A673 (cell line): ENCODE measurements at places on chromosomes 12 and 14. TPM values are rescaled to one million over a fixed set of nuclear protein-coding genes. Genes with fewer than 3 reads are reported as not detected.

Gene DPPA3
- not detected in 2 replicates for total RNA-seq

Gene CCDC38
- 0.24 and 0.26 TPM in 2 replicates for total RNA-seq

DNA sequence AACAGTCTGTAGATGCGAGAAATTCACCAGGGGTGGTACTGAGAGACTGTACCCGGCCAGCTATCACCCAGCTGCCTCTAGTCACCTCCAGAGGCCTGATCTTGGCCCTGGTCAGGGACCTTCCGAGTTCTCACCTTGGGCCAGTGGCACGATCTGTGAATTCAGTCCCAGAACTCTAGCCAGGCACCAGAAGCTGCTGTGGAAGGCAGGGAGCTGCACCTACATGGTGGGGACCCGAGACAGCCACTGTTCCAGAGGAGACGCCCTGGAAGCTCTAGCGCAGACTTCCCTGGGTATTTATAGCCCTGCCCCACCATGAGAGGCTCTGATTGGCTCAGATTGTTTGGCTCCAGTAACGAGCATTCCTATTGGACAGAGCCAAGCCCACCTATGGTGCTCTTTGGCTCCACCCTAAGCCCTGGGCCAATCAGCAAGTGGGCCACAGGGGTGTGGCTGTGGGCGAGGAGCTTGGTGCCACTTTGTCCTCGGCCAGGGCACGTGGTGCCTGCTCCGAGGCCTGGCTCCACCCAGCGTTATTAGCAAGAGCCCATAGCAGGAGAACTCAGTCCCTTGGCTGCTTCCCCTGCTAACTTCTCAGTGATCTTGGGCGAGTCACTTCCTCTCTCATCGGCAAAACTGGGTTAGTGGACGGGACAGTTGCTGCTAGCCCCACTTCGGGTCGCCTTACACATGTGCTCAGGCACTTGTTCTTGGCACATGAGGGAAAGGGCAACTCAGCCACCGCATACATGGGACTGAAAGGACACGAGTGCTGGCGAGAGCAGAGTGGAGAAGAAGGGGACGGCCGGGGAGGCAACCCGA lies 89.0 kb upstream of the BCL11B start:
- H3K27me3 ChIP-seq, result no peaks in the 10 kb centered on the region
- H3K27ac ChIP-seq, result no peak overlapping the region
- peak; percentile 22 for DNase-seq

GRCh38 chr12:124039276-124039675 lies 66.3 kb downstream of the ZNF664 start:
- H3K27me3 ChIP-seq, result no peaks in the 10 kb centered on the region
- H3K36me3 ChIP-seq, result no peaks in the 10 kb centered on the region
- no peak overlapping the region for H3K27ac ChIP-seq
- no peak for DNase-seq

DNA sequence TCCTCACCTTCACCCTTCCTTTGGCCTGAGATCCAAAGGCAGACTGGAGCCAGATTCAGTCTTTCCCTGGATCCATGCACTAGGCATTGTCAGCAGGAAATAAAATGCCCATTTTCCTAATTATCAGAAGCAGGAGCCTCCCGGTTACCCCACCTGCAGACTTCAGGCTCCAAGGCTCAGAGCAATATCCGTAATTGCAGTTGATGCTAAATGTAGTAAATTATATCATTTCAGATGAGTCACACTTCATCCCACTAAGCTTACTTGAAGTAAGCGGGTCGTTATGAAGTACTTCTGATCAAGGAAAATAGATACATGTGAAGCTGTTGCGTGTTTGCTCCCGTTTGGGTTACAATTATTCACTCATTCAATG lies 110.7 kb upstream of the SFSWAP start:
- no peak overlapping the region for H3K27ac ChIP-seq
- no peak for DNase-seq
- H3K4me1 ChIP-seq, result no peaks in the 10 kb centered on the region
- no peak overlapping the region for H3K4me3 ChIP-seq
